ENCODE measurements at places on chromosomes 1 and 21.

DNA sequence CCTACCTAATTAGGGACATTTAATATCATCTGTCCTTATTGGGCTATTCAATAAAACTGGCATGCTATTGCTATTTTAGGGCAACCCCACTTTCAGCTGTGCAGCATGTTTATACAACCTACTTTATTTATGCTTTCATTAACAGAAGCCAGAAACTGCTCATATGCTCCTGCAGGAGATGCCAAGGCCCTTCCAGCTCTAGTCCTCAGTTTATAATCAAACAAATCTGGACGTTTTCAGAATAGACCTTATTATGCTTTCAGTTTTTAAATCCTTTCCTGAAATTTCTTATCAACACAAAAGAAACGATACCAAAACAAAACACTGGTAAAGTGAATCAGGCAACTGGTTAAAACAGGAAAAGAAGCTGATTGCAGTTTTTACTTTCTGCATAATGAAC lies 53.2 kb downstream of the PTGS2 start:
- DNase-seq, result no peak

- DNase-seq, result no peak
Measured at GRCh38 chr1:183310753-183311479, 107.3 kb downstream of the NMNAT2 start.

DNA sequence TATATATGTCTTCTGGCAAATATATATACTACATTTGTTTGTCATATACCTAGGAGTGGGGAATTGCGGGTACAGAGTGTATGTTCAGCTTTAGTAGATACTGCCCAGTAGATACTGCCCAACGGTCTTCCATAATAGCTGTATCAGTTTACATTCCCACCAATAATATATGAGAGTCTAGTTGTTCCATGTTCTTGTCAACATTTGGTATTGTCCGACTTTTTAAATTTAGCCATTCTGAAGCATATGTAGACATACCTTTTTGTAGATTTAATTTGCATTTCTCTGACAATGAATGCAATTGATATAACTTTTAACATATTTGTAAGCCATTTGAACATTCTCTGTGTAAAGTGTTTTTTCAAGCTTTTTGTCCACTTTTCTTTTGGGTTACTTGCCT lies 99.0 kb upstream of the HIVEP3 start:
- DNase-seq, result no peak

- DNase-seq, result no peak
Measured at GRCh38 chr1:101697072-101697471, 299.7 kb downstream of the OLFM3 start.
